ENCODE measurements at places on chromosomes 7 and 10.

DNA sequence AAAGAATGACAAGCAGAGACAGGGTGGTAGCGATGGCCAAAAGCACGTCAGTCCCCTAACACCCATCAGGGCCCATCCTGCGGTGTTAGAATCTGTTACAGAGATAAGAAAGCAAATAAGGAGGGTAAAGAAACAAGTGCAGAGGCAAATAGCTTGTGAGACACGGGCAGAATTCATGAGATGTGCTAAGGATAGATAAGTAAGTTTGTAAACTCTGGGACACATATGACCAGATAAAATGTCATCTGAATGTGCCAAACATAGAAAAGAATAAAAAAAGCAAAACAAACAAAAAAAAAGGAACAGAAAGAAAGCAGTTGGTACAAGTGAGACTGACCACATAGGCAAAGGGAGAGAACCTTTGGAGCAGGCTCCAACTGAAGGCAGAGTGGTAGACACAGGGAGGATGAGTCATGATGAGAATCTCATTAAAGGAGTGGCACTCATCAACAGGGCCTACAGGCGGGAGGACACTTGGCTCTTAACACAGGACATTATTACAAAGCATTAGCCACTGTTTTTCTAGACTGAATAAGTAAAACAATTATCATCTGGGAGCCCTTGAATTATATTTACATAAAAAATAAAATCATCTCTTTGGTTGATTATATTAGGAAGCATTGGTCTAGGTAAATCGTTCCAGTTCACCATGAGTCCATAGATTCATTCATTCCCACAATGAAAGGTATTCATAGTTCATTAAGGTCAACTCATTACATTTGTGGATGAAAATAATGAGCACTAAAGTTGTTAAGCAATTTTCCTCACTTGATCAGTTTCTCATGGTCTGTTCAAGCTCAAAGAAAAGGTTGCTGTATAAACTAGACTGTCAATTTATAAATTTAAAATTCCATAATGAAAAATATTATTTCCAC is 21.5 kb upstream of the EPHB6 start:
- DNase-seq = no peak

DNA sequence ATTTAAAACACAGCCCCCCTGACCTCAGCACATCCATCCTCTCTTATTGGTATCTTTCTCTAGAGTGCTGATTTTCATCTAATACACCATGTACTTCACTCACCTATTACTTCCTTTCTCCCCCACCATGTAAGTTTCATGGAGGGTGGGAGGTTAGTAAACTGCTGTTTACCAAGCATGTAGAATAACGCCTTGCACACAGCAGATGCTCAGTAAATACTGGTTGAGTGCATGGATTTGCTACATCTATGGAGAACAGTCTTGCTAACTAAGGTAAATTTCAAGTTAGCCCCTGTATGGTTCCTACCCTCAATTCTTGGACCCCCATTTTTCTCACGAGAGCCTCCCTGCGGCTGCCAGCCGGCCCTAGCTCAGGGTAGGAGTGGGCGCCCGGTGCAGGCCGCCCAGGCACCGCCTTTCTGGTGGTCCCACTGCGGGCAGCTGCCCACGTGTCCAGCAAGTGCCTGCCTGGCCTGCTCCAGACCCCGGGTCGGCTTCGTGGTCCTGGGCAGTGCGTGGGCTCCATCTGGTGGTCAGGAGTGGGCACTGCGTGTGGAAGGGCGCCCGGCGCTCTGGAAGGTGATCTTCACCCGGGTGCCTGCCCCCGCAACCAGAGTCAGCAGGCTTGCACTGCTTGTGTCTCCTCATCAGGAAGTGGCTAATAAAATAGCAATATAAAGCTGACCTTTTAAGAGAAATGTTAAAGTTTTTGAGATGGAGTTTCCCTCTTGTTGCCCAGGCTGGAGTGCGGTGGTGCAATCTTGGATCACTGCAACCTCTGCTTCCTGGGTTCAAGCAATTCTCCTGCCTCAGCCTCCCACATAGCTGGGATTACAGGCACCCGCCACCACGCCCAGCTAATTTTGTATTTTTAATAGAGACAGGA is 63.4 kb upstream of the DNAJB6 start:
- peak; percentile 35 for DNase-seq

- no peak for DNase-seq
Measured at GRCh38 chr10:6038071-6038631, 24.0 kb downstream of the IL2RA start.

GRCh38 chr10:43024524-43024923 is 52.3 kb upstream of the RET start:
- no peak for DNase-seq

DNA sequence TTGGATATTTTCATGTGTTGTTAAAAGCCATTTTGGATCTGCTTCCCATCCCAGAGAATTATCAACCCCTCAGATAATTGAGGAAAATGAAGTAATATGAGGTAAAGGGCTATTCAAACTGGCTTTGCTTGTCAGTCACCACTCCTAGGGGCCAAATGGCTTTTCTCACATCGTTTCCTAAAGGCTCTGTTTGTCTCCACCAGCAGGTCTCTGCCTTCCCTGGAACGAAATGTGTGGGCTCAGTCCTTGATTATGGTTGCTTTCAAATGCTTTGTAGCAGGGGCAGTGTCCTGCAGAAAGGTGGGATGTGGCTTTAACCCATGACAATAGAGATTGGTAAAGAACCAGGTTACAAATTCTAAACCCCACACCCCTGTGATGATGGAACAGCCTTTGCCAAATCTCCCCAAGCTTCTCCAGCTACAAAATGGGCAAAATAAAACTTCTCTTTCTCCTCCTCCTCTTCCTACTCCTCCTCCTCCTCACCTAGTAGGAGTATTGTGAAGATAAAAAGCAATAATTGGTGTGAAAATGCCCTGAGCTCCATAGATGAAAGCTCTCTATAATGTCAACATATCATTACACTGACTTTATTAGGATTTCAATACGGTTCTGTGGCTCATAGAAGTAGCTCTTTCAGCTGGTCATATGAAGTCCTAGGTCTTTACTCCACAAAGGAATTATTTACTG is 127.6 kb downstream of the CHN2 start:
- no peak for DNase-seq

DNA sequence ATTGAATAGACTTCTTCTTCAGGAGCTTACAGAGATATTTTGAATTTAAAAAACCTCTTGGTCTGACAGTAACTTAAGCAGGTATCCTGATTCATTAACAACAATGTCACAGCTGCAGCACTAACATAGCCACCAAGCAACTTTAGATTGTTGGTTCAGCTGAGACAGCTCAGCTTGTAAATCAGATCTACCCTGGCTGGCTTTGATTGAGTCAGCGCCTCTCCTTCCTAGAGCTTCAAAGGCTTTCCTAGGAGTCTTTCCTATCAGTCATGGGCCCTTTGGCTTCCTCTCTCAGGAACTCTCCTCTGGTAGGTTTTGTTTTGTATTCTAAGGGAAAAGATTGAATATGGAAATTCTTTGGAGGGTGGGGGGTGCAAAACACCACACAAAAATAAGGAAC is 70.7 kb upstream of the STEAP4 start:
- no peak for DNase-seq

DNA sequence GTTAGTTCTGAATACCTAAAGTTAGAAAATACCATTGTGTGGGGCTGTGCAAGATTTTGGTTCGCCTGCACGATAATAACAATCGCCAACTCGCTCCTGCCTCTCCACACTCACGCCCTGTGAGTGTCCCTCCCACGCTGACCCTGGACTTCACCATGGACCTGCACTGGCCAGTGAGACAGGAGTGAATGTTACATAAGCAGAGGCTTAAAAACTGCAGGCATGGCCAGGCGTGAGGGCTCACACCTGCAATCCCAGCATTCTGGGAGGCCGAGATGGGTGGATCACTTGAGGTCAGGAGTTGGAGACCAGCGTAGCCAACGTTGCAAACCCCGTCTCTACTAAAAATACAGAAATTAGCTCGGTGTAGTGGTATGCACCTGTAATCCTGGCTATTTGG is 68.4 kb downstream of the TCERG1L start:
- DNase-seq = no peak

DNA sequence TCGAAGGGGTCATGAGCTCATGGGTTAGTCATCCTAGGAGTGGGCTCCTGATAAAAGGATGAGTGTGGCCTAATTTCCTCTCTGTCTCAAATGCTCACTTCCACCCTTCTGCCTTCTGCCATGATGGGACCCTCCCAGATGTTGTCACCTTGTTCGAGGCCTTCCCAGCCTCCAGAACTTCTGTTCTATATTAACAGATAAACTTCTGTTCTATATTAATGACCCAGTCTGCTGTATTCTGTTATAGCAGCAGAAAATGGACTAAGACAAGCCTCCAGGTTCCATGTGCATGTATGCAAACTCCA is 583.2 kb downstream of the GLRX3 start:
- no peak for DNase-seq

Data from activated CD8-positive, alpha-beta memory T cell treated with anti-CD3 and anti-CD28 coated beads for 4 hours (primary cell).